ENCODE measurements at places on chromosomes 5 and 9.

DNA sequence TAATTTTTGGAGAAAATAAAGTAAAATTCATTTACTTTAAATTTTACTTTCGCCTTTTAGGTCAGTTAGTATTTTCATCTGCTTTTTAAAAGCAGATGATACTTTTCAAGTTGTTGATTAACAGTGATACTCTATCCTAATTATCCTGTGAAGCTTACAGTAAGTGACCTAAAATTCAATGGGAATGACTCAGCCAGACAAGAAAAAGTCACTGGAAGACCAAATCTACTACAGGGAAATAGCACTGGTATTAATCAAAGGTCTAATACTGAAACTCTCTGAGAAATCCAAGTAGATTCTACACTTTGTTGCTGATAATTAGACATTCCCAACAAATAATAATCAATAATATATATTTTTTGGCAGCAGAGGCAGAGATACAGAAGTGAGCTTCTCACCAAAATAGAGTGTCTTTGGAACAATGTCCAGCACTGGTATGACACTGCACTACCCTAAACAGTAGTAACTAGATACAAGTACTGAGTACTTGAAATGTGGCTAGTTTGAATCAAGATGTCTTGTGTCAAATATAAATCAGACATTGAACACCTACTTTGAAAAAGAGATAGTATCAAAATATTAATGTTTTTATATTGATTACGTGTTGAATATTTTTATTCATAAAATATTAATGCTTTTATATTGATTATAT is 22.8 kb upstream of the ELL2 start:
- DNase-seq: no peak

DNA sequence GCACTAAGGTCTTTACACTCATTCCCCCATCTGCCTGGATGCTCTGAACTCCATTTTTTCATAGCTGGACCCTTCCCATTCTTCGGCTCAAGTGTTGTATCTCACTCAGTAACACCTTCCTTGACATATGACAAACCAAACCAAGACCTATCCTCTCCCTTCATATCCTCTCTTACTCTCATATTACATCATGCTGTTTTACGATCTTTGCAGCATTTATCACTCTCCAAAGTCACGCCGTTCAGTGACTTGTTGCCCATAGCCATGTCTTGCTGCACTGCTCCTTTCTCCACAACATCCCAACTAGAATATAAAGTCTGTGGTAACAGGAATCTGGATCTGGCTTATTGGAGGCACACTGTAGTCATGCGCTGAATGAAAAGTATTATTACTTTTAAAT is 923.6 kb upstream of the DMAC1 start:
- DNase-seq: no peak

DNA sequence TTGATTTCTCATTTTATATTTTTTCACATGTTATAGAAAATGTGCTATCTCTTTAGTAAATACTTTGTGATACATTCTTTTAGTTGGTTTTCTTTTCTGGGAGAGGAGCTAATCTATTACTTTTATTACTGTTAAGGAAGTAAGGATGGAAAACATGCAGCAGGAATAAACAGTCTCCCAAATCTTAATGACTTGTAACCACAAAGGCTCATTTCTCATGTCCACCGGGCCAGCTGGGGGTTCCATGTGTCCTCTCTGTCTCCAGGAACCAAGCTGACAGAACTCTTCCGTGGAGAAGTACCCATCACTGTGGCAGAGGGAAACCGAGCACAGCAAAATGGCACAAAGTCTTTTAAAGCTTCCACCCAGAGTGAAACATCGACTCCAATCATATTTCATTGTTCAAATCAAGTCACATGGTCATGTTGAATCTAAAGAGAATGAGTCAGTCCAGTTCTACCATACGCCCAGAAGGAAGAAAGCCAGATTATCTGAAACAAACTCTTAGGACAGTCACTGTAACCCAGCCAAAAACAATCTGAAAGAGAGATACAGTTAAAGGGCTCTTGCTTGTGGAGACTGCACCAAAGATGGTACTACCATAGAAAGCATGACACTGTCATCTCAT is 97.1 kb upstream of the CDH6 start:
- no peak for DNase-seq

DNA sequence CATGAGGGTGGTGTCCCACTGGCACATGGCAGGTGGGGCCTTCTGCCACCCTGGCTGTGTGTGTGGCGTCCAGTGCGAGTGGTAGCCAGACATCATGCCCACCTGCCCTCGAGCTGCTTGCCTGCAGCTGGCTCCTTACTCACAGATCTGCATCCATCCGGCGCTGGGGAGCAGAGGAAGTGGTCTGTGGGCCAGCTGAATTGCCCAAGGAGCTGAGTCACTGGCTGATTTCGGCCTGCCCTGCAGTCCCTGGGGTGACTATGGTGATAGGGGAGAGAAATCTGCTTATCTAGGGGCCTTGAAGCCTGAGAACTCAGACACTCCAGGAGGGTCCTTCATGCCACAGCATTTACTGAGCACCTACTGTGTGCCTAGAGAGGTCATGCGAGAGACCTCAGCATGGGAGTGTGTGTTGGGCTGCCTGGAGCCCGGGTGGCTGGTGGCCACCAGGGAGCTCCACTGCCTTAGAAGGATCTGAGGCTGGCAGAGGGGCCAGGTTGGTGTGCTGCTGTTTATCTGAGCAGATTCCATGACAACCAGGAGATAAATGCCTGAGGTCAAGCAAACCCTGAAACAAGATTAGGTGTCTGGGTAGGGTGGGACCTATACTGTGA is 57.1 kb downstream of the SLC22A5 start:
- peak; percentile 22 for DNase-seq

DNA sequence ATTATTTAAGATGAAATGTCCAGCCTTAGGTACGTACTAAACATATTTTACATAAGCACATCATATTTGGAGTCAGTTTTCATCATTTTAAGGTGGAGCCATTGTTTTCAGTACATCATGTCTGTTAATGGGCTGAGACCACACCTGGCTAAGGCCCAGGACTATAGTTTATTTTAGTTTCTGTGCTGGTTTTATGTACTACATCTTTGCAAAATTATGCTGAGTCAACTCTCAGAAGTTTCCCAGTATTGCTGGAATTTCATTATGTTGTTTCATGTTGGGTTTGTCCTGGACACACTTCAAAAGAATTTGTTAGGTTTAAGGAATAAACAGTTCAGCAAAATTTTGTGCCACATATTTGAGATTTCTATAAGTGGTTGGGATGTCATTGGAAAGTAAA is 171.2 kb downstream of the CCDC171 start:
- no peak for DNase-seq

DNA sequence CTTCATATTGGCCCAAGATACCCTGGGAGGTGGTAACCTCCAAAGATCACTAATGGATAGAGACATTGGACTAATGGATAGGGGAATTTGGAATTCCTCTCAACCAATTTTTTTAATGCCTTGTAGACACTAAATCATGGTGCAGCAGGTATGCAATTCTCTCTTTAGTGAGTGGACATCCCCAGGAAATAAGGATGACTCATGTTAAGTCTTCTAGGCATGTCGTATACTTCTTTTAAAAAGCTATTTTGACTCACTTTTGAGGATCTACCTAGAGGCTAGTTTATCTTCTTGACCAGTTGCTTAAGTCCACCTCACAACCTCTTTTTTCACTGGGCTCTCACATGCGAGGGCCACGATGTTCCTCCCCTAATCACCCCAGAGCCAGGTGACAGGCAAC is 211.6 kb upstream of the CDH12 start:
- DNase-seq: no peak

DNA sequence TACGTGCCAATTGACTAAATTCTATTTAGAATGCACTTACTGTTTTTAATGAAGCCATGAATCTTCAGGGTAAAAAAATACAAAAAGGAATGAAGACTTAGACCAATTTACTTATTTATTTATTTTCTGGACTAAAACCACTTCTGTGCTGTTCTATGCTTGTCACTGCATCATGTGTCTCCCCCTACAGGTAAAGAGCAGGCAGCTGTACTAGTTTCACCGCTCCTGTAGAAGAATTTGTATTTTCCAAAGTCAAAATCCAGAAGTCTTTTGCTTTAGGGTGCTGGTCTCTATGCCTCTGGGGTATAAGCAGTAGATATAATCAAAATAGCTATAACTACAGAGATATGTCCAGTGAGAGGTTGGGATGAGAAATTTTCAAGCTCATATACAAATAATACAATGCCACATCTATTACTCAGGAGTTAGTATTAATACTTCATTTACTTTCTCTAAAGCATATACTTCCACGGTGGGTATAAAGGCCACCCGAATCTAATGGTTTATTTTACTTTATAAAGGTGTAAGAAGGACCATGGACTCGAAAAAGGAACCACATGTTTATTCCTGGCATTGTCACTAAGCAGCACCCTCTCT is 591.5 kb downstream of the RAB3C start:
- no peak for DNase-seq

- DNase-seq: no peak
Measured at GRCh38 chr5:142920849-142921612, 150.9 kb downstream of the ARHGAP26 start.

DNA sequence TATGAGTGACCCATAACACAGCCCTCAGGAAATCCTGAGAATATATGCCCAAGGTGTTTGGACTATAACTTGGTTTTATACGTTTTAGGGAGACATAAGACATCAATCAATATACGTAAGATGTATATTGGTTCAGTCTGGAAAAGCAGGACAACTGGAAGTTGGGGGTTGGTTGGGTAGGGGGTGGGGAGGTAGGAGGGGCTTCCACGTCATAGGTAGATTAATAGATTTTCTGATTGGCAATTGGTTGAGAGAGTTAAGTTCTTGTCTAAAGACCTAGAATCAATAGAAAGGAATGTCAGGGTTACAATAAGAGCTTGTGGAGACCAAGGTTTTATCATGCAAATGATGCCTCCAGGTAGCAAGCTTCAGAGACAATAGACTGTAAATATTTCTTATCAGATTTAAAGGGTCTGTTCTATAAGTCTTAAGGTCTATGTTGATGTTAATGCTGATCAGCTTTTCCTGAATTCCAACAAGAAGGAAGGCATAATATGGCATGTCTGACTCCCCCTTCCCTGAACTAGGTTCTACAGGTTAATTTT is 2267.7 kb upstream of the ACO1 start:
- DNase-seq: no peak

GRCh38 chr5:141363952-141364660 is at the start of gene PCDHGA5:
PCDHGA5 (plus strand) TSS chr5:141364162; CDS start chr5:141364331, 169 bp downstream.
- no peak for DNase-seq

DNA sequence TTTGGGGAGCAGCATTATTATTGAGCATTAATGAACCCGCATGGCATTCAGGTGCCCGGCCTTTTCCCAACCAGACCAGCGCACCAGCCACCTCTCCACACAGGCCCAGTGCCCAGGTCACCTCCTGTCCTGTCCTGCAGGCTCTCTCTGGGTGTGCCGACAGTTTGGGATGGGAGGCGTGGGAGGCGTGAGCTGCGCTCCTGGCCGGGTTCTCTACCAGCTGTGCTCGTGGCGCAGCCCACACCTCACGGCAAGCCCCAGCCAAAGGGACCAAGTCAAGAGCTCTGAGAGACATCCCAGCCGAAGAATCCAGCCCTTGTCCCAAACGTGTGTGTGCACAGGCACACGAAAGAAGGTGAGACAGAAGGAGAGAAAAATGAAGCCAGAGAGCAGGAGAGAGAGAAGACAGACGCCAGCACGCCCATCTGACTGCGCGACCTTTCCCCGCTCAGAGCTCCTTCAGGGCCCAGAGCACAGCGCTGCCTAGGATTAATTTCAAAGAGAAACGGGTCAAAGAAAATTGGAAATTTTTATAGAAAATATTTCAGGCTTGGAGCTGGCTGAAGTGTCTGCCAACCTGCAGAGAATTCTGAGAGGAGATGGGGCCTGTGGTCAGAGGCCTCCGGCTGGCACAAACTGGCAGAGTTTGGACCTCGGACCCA is 81.7 kb downstream of the ADAMTS2 start:
- DNase-seq: no peak

GRCh38 chr5:154962494-154962893 is 21.6 kb downstream of the MRPL22 start:
- DNase-seq: no peak

DNA sequence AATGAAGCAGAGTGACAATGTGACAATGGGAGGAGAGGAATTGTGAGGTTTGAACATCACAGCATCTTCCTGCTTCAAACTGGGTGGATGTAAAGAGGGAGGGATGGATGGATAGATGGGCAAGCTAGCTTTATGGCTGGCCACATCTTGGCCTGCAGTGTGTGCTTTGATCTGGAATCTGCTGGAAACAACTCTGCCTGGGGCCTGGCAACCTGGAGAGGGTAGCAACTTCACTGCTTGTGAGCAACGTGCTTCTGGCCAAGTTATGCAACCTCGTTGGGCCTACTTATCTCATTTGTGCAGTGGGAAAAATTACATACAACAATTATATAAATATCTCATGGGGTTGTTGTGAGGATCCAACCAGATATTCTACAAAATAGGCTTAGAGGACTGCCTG is 5.3 kb downstream of the IL9 start:
- no peak for DNase-seq

- no peak for DNase-seq
Measured at GRCh38 chr5:75245023-75245422, 8.3 kb upstream of the ANKRD31 start.

GRCh38 chr5:67089200-67089725 is 107.3 kb downstream of the CD180 start:
- peak; percentile 80 for DNase-seq

- no peak for DNase-seq
Measured at GRCh38 chr5:92147798-92148197, 764.7 kb upstream of the ARRDC3 start.

- DNase-seq: no peak
Measured at GRCh38 chr9:85421641-85422040, 320.1 kb downstream of the AGTPBP1 start.

GRCh38 chr5:171115519-171115918 is 193.5 kb upstream of the TLX3 start:
- no peak for DNase-seq

DNA sequence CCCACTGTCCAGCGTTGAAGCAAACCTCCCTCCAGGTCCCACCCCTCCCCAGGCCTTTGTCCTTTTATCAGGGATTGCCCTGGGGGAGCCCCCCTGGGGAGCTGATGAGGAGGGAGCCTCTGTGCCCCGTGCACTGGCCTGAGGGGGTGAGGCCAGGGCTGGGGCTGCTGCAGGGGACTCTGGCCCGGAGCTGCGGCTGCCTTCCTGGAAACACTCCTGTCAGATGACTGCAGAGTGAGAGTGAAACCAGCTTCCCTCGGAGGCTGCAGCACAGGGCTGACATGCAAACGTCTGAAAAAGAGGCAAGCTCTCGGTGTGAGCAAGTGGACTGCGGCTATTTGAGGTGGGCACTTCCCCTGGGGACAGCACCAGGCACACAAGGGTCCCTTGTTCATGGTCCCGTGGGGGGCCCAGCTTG is 4.6 kb upstream of the TRAF2 start:
- no peak for DNase-seq

- peak; percentile 53 for DNase-seq
Measured at GRCh38 chr5:133611357-133612248, 738 bp downstream of the FSTL4 start.

GRCh38 chr5:116152169-116152568 is 67.3 kb downstream of the COMMD10 start:
- DNase-seq: no peak

- DNase-seq: no peak
Measured at GRCh38 chr5:73908395-73908794, 282.4 kb downstream of the ARHGEF28 start.

DNA sequence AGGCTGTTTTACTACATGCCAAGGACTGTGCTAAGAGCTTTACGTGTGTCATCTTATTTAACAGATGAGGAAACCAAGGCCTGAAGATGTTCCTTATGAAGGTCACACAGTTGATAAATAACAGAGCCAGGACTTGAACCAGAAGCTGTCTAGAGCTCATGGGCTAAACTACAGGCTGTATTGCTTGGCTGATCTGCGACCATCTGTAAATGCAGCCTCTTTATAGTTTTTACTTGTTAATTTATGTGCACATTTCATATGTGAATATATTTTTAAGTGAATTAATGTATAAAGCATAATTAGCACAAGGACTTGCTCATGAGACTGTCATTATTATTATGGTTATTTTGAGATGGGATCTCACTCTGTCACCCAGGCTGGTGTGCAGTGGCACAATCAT is 19.3 kb upstream of the GNPDA1 start:
- no peak for DNase-seq

Measured in glutamatergic neuron (in vitro differentiated cells).